HAP-1 (cell line): ENCODE measurements at places on chromosomes 16 and 17.

- DNase-seq, result no peak
These were observed 110.7 kb upstream of the HLF start for GRCh38 chr17:55154101-55154500.

DNA sequence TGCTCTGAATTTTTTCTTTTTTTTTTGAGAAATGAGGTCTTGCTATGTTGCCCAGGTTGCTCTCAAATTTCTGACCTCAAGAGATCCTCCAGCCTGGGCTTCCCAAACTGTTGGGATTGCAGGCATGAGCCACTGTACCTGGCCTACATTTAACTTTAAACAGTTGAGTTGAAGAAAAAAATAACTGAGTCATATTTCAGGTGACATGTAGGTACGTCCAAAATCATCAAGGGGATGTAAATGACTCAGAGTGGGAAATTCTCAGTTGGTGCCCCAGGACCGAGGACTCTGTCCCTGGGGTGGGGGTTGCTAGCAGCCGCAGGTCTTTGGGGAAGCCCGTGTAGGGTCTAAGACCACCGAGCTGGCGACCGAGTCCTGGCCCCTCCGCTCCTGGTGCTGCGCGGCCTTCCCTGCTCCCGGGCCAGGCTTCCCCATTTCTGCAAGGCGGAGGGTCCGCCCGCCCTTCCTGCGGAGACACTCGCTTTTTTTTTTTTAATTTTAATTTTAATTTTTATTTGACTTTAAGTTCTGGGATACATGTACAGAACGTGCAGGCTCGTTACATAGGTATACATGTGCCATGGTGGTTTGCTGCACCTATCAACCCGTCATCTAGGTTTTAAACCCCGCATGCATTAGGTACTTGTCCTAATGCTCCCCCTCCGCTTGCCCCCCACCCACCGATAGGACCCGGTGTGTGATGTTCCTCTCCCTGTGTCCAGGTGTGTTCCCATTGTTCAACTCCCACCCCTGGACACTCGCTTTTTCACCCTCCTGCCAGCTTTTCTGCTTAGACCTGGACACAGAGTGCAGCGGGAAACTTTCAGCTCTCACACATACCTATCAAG, 12.7 kb upstream of the N4BP1 start:
- no peak for DNase-seq

- no peak for DNase-seq
These were observed 34.1 kb upstream of the MYH10 start for GRCh38 chr17:8664456-8665126.

DNA sequence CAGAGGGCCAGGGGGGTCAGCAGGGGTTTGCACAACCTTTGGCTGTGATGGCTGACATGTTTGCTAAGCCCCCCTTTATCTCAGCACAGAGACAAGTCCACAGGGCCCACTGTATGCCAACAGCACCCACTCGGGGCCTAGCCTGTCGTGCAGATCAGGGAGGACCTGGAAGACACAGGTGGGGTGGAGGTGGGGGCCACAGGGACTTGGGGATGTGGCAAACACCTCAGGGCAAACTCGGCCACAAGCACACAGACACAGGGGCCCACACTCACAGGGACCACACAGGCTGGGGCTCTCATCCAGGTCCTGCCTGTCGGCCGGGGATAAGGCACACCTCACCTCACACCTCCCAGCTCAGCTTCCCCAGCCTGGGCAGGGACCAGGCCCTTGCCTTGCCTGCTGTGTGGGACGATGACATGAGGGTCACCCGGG, 87.9 kb downstream of the C16orf78 start:
- no peak for DNase-seq

GRCh38 chr17:41483531-41483930, 2.6 kb upstream of the KRT35 start:
- no peak for DNase-seq

GRCh38 chr16:1291576-1291974, 17.9 kb upstream of the UBE2I start:
- no peak for DNase-seq

DNA sequence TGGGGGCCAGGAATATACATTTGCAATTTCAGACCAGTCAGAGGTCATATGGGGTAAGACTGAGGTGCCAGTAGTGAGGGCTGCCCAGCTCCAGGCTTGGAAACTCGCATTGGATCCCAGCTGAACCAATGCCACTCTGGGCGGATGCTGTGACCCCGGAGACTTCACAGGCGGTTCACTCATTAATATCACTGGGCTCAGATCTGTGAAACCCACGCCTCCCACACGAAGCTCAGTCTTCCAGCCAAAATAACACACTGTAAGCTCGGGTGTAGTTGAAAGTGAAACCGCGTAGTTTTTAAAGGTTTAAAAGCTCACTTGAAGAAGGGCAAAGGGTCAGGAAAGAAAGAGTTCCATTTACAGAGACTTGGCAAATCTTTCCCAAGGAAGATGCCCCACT, 254.8 kb downstream of the FOXL1 start:
- no peak for DNase-seq

DNA sequence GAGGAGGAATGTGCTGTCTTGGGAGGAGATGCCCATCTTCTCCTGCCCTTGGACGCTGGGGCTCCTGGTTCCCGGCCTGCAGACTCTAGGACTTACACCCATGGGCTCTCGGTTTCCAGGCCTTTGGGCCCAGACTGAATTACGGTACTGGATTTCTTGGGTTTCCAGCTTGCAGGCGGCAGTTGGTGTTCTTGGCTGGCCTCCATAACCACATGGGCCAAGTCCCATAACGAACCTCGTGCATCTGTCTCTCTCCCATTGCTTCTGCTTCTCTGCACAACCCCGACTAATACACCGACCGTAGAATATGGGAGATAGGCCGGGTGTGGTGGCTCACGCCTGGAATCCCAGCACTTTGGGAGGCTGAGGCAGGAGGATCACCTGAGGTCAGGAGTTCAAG, 162.6 kb downstream of the SDK2 start:
- DNase-seq, result no peak

DNA sequence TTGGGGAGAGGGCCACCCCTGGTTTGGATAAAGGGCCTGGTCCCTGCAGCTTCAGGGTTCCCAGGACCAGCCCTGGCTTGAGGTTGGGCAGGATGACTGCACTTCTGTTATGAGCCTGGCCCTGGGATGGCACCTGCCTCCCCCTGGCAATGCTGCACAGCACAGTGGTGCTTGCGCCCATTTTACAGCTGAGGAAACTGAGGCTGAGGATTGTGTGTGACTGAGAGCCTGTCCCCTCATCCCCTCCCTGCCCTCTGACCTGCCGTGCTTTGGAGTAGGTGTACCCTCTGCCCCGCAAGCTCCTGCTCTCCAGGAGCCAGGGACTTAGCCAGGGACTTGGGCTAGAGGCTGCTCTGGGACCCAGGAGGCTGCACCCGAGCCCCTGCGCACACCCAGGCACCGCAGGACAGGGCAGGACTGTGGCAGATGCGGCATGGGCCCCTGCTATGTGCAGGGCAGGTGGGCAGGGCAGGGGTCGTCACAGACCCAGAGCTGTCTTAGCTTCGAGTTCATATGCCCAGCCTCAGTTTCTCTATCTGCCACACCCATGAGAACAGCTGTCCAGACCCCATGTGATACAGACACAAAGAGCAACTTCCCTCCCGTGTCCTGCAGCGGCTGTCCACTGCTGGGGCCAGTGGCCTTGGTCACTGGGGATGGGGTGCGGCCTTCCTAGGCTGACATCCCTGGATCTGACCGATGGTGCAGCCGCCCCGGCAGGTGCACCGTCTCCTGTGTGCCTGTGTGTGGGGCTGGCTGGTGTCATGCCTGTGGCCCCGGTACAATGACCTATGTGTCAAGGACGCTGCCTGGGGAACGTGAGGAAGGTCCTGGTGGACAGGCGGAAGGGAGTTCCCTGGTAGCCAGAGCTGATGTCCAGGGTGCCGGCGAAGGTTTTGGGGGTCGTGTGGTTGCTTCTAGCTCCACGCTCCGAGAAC, 36.6 kb downstream of the BAHCC1 start:
- DNase-seq, result no peak

GRCh38 chr17:81076141-81076679, 41.3 kb downstream of the BAIAP2 start:
- no peak for DNase-seq

DNA sequence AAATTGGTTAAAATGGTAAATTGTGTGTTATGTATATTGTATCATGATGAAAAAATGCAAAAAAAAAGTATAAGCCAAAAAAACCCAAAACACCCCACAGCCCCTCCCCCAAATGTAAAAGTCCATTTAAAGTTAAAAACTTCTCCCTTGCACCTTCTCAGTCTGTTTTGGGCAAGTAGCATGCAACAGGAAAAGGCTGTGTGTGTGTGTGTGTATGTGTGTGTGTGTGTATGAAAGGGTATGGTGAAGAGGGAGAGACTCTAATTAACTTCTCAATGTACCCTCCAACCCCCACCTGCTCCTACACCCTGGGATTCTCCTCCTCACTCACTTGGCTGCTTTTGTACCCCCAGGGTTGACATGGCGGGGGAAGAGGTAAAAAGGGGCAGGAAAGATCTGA, 9.2 kb upstream of the GGT6 start:
- DNase-seq, result no peak

GRCh38 chr16:27700304-27700995, 150.5 kb downstream of the KATNIP start:
- DNase-seq, result no peak
